Stimulated activated CD8-positive, alpha-beta memory T cell treated with anti-CD3 and anti-CD28 coated beads, Interleukin-4, amount 100 ng/mL, for 1 hour (primary cell): ENCODE measurements at places on chromosomes 13 and 19.

DNA sequence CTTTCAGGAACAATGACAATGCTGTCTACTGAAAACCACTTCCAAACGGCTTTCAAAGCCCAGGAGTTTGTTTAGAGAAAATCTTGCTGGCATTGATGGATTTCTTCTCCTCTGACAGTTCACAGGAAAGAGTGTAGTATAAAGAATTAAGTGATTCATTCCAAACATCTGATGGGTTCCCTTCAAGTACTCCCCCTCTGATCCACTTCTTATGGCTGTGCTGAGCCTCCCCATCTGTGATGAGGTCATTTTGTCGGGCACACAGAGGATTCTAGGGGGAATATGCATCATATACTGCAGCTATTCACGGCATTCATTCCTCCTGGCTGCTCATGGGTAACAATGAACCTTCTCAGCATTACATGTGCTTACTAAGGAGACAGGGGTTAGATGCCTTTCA, 107.9 kb downstream of the RGCC start:
- no peak for DNase-seq

- no peak for DNase-seq
Measured at GRCh38 chr13:41177616-41178015, 16.8 kb downstream of the KBTBD7 start.

DNA sequence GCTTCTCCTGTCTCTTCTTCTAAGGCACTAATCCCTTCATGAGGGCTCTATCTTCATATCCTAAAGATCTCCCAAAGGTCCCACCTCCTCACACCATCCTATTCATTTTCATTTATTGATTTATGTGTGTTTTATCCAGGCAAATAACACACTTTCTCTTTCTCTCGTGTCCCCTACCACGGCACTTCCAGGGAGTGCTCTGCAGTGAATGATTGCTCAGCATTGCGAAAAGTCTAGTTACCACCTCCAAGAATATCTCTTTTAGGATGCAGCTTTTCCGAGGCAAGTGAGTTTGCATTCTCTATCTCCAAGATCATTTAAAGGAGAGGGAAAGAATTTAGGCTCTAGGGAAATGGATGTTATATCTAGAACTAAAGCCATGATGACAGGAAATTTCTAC, 101.7 kb downstream of the MIPEP start:
- DNase-seq, result no peak

DNA sequence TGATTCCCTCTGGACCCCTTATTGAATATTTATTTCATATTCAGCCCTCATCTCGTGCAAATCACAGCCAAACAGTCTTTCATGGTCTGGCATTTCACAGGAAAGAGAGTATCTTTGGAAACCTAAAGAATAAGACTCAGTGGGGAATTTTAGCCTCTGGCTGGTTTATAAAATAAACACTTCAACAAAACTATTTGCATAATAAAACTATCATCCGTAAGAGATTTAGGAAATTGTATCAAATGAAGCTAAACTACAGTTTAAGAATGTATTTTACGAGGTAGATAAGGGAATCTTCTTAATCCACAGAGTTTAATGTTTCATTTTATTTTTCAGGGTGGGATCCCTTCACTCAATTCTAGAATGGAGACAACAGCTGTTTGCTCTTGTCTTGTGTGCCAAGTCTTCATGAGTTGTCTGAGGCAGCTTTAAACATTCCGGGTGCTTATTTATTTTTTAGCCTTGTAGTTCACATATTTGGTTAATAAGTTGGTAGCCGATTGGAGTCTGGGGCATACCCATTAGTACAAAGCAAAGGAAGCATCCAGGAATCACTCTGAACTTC, 634.4 kb upstream of the KLF12 start:
- no peak for DNase-seq

DNA sequence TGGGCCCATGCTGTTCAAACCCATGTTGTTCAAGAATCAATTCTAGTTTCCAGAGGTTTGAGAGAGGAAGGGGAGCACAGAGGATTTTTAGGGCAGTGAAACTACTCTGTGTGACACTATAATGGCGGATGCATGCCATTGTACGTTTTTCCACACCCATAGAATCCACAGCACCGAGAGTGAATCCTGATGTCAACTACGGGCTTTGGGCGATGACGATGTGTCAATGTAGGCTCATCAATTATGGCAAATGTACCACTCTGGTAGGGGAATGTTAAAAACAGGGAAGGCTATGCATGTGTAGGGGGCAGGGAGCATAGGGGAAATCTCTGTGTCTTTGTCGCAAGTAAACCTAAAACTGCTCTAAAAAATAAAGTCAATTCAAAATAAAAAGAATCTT, 70.7 kb upstream of the UBAC2 start:
- DNase-seq, result no peak

DNA sequence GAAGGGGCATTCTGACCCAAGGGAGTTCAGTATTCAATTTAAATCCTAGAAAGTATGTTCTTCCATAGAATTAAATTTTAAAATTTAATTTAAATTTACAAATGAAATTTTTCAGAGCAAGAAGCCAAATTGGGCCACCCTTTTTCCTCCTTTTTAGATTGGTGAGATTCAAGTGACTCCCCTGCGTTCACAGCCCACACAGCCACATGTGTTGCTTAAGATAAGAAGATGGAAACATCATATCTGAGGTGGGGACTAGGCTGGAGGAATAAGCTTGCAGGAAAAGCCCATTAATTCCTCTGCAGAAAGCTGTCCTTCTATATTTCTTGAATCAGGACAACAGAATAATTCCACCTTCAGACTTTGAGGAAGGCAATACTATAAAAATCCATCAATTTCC, 392.7 kb upstream of the ZNF507 start:
- DNase-seq, result no peak

GRCh38 chr13:35838356-35838755, 292.8 kb downstream of the DCLK1 start:
- DNase-seq, result no peak

- no peak for DNase-seq
Measured at GRCh38 chr13:26749285-26749684, 11.3 kb downstream of the GPR12 start.

GRCh38 chr13:94331281-94331680, 148.2 kb downstream of the DCT start:
- DNase-seq, result no peak

DNA sequence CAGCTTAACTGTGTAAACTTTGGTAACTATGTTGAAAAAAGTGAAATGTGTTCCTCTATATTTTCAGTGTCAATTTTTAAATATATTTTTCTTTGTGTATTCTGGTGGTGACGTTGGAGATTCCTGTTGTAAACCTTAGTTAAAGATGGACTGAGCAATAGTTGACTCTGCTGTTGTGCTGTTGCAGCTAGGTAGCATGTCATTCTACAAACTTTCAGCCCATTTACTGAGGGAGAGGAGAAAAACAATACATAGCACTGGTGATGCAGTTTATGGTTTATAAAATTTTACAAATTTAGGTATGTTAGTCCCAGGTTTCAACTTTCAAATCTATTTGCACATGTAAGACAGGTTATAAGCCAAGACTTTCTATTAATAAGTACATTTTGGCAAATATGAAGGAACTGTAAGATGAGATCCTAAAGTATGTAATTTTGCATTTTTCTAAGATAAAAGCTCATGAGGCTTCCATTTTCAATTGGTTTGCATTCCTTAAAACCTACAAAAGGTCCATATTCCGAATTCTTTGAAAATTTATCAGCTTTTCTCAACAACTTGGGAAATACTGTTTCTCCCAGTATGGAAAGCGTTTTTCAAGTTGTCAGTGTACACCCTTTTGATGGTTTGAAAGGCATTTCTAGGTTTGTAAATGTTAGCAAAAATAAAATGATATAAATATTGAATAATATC, 1.5 kb downstream of the NDFIP2 start:
- no peak for DNase-seq

DNA sequence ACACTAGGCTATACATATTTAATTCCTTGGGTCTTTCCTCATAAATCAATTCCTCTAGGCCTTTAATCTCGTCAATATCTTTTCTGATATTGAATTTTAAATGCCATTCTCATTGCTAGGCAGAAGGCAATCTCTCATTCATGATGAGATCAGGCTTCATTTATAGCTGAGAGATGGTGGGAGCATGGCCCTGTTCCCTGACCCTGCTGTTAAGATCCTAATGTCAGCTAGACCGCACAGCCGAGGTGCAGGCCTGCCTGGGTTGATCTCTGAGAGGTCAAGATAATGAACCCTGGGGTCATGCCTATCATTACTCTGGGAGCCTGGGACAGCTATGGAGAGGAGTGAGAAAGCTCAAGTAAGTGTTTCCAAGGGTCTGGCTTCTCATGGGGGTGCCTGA, 253.8 kb downstream of the DNAJC15 start:
- no peak for DNase-seq

DNA sequence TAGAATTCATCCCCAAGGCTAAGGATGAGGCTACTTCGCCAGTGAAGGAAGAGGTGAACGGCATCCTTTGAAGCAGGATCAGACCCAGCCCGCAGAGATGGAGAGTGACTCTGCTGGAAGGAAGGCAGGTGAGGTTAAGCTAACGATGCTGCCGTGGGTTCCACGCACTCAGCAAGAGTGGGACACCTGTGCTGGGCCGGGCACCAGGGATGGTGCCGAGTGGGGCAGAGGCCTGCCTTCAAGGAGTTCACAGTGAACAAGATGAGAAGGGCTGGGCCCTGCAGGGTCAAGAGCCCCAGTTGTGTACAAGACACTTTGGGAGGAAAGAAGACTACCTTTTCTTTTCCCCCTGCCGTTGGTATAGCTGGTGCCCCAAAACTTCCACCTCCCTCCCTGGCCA, 606.6 kb downstream of the LIG4 start:
- DNase-seq, result no peak

DNA sequence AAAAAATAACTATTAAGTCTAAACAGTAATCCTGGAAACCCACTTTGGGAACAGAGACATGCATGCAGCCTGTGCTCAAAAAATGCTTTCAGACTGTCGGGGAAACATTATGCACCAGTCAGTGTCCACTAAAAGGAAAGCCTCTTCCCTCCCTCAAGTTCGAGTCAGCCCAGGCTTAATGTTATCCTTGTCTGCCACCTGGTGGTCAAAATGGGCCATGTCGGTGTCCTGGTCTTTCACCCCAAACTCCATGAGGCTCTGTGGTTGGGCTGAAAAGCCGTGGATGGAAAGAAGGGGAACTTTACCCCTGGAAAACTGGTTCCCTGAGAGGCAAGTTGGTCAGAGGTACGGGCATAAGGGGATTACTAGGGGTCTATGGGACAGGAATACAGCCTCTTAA, 88.4 kb upstream of the ZNF492 start:
- no peak for DNase-seq
